ENCODE measurements at places on chromosomes 3 and 15.

DNA sequence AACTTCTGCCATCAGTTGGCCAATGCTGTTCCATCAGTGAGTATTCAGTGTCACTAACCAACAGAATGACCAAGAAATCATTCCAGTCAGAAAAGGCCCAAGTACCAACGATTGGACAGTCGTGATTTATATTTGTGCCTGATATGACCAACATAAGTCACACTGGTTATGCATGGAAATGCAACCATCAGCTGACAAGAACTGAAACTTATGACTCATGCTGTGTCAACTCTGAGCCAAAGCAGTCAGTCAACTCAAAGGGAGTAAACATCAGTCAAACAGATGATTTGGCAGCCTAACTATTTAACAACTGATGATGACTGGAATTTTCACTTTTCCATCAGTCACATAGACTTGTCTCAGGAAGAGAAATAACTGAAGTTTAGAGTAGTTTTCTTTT is 142.4 kb downstream of the ANXA2 start:
- DNase-seq = no peak

DNA sequence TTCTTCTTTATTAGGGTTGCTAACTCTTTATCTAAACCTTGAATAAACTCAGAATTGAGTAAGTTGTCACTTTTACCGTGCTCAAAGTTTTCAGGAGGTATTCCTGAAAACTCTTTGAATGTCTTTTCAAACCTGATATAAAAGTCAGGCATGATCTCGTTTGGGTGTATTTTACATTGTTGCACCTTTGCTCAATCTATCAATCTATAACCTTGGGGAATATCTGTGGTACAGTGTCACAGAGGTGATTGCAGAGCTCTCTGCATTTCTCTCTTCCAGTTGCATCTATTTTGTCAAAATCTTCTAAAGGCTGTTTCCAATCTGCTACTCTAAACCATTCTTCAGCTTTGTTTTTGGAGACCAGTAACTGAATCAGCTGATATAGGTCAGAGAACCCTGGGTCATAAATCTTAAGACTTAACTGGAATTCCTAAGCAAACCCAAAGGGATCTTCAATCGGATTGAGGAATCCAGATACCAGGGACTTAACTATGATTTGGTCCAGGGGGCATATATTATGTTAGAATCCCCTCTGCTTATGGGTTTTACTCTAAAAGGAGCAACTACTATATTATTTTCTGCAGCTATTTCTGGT is 35.6 kb upstream of the AP4E1 start:
- DNase-seq = no peak

DNA sequence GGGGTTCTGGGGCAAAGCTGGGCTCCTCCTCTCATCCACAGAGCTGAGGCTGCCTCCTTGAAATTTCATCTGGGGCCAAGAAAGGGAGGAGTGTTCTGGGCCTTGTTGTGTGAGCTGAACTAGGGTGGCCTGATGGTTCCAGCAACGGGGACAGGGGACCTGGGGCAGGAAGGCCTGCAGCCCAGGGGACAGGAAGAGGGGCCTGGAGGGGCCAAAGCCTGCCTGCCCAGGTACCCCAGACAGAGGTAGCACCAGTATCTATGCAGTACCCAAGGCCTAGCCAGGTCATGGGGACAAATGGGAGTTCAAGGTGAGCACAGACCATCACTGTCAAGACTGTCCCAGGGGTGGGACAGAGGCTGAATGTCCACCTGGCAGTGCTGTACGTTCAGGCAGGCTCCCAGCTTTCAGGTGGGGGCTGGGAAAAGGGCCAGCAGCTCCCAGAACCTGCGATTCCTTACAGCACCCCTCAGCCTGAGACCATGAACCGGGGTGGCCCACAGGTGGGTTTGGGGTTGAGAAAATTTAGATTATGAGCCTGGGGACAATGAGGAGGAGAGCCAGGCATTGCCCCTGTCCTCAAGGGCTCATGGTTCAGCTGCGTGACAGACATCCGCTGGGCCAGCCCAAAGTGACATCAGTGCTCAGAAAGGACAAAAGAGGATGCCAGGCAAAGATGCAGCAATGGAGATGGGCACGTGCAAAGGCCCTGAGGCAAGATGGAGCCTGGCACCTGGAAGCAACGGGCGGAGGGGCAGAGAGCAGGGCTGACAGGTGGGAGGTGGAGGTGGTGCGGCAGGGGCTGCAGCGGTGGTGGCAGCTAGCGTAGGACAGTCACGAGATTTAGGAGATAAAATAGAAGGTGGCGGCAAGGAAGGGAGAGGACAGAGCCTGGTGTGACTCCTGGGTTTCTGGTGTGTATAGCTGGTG is 28.0 kb downstream of the PSTPIP1 start:
- DNase-seq = no peak

DNA sequence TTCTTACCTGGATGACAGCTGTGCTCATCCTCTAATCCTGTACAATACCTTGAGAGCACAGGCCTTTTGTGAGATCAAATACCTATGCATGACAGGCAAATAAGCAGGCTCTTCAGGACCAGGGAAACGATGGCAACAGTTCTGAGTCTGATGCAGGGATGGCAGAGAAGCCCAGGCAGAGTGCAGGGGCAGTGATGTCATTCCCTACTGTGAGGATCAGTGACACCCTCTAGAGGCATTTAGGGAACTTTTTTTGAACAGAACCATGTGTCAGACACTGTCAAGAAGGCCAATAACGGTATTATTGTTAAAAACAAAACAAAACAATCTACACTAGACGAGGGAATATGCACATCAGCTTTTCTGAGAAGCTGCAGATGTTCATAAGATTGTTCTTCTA is 314.8 kb upstream of the CTDSPL start:
- DNase-seq = no peak

DNA sequence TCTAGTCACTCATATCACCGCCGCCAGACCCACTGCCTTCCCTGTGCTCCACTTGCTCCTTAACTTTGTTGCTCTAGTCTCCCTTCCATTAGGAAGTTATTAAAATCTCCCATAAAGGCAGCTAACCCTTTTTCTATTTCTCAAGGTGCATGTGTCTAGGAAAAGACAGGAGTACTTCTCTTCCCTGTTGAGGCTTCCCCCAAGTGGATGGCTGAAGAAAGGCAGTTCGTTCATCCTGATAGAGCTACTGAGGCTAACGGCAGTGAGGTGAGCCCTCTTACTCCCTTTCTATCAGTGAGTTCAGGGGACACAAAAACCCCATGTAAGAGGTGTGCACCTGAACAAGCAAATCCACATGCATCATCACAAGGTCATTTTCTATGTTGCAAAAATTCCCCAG is 397.8 kb downstream of the IGSF11 start:
- DNase-seq = no peak

DNA sequence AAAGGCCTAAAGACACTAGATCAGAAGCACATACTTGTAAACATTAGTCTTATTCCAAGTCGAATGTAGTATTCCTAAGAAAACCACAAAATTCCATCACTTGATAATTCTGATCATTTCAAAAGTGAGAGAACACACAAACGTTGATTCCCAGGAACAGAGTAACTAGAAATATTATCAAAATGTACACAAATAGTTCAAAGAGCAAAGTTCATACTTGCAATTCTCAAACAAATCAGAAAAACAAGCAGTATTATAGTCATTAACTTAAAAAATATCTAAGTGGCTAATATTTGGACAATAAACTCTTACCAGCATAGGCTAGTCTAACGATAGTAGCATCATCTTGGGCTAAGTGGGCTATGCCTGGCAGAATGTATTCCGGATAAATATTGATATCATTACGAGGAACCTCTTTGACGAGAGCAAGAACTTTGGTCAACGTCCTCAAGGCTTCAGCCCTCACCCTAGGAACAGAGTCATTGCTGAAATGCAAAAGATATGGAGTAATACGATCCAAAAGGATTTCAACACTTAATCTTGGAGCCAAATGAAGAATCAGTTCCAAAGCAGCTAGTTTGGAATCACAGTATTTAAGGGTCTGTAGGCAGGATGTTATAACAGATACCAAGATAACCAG is 13.3 kb downstream of the PIK3R4 start:
- DNase-seq = no peak

- no peak for DNase-seq
These were observed 36.4 kb upstream of the SLCO2A1 start for GRCh38 chr3:134066158-134066541.

- no peak for DNase-seq
These were observed 32.2 kb downstream of the ANAPC13 start for GRCh38 chr3:134453631-134454030.

DNA sequence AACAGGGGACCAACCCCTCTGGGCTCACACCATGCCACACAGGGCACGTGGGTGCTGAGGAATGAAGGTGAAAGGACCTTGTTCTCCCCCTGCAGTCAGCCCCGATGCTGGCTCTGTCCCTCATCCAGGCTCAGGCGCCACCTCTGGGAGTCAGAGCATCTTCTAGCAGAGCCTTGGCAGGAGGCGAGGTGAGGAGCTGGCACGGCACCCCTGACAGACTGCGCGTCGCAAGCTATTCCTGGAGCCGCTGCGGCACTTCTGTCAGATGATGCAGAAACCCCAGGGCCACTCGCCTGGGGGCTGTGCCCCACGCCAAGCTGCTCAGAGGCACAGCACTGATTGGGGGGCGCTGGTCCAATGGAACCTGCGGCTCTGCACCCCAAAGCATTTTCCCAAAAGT is 62.0 kb downstream of the MGLL start:
- DNase-seq = no peak

DNA sequence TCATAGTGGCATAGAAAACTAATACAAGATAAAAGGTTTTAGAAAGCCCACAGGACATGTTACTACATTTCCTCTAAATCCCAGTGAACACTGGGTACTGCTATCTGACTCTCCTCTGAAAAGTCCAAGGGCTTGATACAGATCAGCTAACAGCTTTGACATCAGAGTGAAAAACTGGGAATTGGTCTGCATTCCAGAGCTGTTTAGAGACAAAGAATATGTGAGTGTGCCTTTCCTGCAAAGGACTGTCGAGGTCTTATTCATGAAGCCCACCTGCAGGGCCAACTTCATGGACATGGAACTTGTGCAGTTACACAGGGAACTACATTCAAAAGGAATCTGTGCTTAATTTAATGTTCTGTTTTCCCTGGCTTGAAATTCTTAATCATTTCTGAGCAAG is 5.2 kb upstream of the TMCO5A start:
- DNase-seq = no peak

GRCh38 chr3:141486496-141486745 is 406 bp upstream of the RASA2 start:
- no peak for DNase-seq

DNA sequence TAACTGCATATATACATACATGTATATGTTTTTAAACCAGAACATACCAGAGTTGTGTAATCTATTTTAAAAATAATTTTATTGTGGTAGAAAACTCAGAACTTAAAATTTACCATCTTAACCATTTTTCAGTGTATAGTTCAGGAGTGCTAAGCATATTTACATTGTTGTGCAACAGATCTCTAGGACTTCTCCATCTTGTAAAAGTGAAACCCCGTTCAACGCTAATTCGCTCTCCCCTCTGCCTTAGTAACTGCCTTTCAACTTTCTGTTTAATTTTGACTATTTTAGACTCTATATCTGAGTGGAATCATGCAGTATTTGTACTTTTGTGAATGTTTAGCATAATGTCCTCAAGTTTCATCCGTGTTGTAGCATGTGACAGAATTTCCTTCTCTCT is 51.8 kb upstream of the SSR3 start:
- DNase-seq = no peak

DNA sequence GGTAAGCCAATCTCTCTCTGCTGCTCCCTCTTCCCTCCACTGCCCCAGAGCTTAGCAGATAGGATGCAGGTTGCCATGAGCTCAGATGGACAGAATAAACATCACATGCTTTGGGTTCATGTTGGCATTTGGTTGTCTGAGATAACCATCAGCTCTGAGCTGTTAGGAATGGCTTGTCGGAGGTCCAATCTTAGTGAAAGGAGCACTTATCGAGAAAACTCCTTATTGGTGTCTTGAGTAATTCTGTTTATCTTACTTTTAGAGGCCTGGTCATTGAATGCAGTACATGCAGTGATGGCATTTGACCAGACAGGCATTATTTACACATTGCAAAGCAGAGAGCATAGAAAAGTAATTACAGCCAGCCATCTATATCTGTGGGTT is 99.7 kb downstream of the CEMIP start:
- no peak for DNase-seq

DNA sequence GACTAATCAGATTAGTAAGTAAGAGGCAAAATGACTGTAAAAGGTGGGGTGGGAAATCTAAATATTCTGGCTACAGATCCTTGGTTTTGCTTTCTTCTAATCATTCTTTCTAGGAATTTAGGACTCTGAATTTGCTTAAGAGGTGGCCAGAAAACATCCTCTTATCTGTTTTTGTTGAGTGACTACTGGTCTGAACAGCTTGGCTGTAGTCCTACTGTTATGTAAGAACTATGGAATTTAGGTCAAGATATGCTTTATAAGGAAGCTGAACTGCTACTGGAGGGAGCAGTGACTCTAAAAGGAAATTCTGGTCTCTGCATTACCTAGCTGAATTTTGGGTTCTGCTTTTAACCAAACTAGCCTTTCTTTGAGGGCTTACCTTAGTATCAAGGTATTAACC is 33.5 kb upstream of the CSPG5 start:
- no peak for DNase-seq

GRCh38 chr3:124824286-124824915 is 62.8 kb downstream of the ITGB5 start:
- no peak for DNase-seq

DNA sequence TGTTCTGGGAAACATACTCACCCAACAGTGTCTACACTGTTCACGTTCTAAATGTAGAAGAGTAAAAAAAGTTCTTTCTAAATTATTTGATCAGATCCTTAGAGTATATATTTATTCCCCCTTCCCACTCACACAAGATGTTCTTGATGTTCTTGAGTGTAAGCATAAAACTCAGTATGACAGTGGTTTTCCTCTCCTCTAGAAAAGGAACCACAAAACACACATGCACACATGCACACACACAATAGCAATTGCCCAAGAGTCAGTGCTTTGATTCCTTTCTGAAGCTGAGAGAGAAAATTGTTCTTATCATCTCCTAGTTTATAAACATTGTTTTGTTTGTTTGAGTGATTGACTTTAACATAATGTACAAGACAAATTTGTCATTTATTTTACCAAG is 123.2 kb upstream of the PHLDB2 start:
- DNase-seq = no peak

GRCh38 chr3:150124142-150124541 is 153.4 kb upstream of the PFN2 start:
- DNase-seq = no peak
